ENCODE measurements at places on chromosomes 12 and 14.
A peak's percentile ranks its signal among the peaks of the same experiment; 100 is the strongest.

GRCh38 chr14:91806716-91807115 lies 60.6 kb downstream of the TC2N start:
- DNase-seq: no peak

DNA sequence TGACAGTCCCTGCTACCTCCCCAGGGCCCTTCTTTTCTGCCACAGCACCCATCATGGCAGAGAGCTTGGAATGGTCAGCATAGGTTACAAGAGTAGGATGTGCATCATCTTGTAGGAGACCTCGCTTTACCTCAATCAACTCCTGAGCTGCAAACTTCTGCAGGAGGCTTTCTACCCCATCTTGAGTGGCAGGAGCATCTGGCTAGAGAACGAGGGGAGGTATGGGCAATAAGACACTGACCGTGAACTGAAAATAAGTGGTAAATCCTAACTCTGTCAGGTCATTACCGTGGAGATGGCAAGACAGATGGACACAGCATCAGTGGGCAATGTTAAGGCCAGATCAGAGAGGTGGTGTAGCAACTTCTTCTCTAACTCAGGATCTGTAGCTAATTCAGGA lies 7.8 kb downstream of the METTL3 start:
- no peak for DNase-seq

DNA sequence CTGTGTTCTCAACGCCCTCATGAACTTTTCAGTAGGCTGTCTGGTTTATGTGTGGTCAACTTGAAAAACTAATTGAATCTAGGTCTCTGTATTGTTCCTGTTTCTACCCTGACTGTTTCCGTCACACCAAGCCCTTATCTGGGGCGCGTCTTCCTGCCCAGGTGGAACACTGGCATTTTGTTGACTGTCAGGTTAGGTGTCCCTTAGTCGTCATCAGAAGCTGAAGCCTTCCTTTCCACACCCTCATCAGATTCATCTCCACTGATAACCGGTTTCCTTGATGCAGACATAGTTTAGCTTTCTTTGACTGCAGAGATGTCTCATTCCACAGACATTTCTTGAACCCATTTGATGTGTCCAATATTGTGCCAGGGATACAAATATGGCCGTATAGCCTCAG lies 96.5 kb downstream of the DUSP16 start:
- DNase-seq: no peak

DNA sequence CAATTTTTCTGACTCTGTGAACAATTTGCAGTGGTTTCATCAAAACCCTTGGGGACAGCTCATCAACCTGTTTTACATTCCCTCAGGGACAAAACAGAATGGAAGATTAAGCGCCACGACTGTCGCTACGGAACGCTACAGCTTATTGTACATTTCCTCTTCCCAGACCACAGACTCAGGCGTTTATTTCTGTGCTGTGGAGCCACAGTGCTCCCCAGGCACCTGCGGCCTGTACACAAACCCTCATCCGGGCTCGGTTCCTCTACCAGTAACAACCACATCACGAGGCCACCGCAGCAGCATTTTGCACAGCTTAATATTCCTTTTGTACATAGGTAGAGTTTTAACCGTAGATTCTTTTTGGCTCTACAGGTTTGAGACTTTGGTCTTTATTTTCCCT lies 397.4 kb upstream of the OR4E1 start:
- DNase-seq: no peak

DNA sequence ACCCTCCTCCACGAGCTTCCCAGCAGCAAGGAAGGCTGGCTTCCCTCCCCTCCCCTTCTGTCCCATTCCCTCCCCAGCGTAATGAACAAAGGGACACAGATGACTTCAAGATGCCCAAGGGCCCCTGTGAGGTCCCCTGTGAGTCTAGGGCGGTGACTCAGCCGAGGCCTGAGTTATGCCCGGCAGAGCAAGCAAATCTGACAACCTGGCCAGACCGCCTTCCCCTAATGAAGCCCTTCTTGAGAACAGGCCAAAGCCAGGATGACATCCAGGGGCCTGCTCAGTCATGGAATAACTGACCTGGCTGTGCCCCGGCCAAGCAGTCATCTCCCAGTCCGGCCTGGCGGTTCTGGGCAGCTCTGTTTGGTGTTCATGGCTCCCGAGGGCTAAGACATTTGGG lies 89.2 kb downstream of the DICER1 start:
- DNase-seq: no peak

GRCh38 chr12:128008341-128008740 lies 258.6 kb upstream of the TMEM132C start:
- DNase-seq: no peak

DNA sequence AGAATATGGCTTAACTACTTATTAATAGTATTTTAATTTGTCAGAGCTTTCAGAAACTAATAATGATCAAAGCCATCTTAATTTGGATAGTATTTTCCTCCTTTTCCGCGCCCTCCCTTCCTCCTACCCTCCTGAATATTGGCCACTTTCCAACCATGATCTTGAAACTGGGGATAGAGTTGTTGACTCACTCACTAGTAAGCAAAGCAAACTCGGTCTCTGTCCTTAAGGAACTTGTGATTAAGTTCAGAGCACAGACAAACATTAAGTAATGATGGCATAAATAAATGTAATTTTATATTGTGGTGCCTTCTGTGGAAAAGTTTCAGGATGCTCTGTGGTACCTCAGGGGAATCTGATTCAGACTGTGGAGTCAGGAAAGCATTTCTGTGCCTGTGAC lies 75.7 kb downstream of the LRRK2 start:
- DNase-seq: no peak

DNA sequence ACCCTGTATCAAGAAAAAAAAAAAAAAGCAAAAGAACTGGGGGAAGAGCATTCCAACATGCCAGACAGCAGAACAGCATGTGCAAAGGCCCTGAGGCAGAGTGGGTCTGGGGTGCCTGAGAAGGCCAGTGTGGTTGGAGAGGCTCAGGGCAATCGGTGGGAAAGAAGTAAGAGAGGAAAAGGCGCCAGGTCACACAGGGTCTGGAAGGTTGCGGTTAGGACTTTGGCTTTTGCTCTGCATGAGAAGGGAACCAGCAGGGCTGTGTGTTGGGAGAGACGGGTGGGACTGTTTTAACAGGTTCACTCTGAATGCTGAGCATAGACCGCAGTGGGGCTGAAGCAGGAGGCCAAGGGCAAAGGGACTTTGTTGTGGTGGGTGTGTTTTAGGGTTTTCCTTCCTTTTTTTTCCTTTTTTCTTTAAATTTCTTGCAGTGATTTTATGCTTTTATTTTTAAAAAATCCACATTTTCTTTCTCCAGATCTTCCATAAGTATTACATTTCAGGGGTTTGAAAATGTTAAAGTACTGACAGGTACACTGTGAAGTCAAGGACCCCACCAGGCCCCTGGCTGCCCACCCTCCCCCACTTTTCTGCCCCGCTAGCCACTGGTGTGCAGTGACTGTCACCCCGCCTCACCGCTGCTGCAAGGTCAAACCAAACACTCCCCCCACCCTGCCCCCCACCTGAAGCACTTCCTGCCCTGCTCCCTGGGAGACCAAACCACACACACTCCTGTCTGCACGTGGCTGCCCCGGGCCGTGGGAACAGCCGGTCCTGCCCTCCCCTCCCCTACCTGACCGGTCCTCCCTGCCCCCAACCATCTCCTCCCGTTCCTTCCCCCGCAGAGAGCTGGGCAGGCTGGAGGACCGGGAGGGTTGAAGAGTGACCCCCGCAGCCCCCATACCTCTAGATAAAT lies 30.0 kb downstream of the DTX1 start:
- DNase-seq: no peak

- no peak for DNase-seq
Observed at GRCh38 chr12:102993537-102993936, 36.1 kb downstream of the ASCL1 start.

DNA sequence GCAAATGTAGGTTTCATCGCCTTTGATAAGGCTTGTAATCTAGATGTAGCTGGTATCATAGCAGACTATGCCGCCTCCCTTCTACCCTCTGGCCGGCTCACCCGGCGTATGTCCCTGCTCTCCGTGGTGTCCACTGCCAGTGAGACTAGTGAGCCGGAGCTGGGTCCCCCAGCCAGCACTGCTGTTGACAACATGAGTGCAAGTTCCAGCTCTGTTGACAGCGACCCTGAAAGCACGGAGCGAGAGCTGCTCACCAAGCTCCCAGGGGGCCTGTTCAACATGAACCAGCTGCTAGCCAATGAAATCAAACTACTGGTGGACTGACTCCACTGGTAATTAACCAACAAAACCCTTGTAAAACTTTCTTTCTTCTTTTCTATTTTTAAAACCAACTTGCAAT lies 49.0 kb upstream of the A2ML1 start:
- no peak for DNase-seq

DNA sequence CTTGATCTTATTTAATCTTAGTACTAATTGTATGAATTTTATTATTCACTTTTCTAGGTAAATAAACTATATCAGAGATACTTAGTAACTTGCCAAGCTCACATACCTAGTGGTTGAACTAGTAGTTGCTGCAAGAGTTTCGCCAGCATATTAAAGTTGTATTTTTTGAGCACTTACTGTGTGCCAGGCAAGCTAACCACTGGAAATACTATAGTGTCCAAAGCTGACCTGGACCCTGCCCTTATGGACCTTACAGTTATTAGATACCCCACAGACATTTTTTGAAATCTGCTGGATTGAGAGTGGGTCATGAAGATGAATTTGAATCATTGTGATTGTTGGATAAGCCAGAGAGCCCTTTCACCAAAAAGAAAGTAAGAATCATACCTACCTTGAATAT lies 125.0 kb downstream of the RAD51B start:
- DNase-seq: no peak

DNA sequence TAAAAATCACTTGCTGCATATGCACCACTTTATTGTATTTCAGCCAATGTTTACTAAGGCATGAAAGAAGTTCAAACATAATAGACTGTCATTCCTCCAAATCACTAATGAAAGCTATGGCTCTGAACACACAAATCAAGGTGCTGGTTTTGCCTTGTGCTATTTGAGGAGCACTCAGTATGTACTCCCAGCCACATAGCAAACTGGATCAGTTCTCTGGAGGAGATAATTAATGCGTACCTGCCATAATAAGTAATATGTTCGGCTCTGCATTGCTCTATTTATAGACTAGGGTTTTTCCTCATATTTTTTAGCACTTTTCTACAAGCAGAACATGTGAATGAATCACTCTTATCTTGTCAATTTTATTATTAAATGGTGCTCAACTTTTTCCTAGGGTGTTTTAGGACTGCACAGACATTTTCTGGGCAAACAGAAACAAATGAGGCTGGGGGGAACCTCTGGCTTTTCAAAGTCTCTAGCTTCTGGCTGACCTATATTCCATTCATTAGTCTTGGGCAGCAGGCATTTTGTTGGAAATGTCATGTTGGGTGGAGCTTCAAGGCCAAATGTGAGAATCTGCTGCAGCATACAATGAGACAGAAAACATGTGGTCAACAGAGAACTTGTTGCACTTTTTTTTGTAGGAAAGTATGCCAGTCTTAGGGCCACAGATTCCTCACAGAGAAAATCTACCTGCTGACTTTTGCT lies 88.4 kb downstream of the GRIP1 start:
- no peak for DNase-seq

DNA sequence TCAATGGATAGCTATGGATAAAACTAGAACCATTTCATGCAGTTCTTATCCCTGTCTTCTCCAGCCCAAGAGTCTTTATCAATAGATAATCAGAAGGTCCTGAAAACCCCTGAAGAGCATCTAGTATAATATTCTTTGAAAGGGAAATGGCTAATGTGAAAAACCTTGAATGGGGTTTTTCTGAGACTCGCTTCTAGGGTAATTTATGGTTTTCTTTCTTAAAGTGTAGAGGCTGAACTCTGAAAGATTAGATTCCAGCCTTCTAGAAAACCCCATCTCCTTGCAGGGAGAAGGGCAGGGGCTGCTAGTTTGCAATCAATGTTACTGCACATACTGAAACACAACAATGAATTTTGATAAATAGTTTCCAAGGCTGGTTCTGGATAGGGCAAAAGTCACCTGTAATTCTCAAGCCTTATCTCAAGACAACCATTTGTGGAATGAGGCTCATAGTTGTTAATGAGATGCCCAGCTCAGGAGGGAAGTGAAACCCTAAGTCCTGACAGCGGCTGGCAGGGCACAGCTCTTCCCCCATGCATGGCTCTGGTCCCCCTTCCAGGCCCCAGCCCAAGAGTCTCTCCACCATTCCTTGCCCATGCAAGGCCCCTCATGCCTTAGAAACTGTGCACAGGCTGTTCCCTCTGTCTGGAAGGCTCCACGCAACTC lies 33.7 kb upstream of the PYGL start:
- DNase-seq: no peak

DNA sequence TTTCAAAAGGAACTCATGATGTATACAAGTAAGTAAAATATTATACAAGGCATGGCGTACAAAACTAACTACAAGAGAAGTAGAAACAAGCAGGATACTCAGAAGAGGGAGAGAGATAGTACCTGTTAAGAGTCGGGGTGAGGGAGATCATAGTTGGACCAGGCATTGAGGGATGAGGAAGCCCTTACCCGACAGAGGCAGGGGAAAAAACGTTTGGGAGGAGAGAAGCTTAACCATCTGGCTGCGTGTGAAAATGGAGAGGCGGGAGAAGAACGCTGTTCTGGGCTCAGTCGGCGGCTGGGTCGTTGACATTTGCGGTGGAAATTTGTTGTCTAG lies 575 bp upstream of the FMNL3 start:
- DNase-seq: no peak

- no peak for DNase-seq
Observed at GRCh38 chr12:128687851-128688250, 135.9 kb downstream of the SLC15A4 start.

GRCh38 chr12:113260636-113261300 lies 39.5 kb downstream of the TPCN1 start:
- peak; percentile 32 for DNase-seq

DNA sequence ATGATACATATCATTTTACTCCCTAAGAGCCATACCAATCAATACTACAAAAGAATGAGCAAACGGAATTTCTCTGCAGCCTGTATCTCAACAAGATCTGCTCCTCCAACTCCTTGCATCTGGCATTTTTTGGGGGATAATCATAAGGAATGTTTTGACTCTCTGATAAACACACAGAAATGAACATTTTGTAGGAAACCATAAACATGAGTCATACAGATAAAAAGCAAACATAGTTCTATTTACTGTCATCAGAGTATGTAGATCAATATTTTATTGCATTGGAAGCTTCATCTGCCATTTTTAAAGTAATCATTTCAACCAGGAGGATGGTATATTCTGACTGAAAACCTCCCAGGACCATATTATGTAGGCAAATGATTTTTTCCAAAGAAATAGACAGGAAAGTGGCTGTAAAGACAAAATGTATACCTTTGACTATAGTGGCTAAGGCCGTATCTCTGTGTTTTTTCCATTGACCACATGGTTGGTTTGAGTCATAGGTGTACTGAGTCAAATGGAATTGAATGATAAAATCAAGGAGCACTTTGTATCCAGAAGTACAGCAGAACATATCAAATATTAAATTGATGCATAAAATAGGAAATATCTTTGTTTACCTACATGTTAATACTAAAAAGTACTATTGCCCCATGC lies 32.4 kb upstream of the CD69 start:
- DNase-seq: no peak

DNA sequence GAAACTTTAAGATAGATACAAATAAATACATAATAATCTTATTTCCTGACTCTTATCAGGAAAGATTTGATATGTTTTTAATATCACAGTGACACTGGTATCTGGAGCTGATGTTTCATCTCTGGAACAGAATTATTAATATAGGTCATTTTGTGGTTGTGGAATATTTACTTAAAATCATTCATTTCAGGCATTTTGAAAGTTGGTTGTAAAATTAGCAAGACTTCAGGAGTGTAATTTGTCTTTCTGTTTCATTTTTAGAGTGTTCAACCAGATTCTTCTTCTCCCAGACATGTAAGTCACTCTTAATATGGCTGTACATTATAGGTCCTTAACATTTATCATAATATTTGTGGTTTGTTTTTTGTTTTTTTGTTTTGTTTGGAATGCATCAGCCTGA lies 115.7 kb downstream of the PCNX1 start:
- DNase-seq: no peak
